Thymus (tissue), 14 donors: ENCODE measurements at places on chromosomes 6 and 20. TPM values are rescaled to one million over a fixed set of nuclear protein-coding genes. Genes with fewer than 3 reads are reported as not detected.

The PAX1 gene
- 12.3 TPM for total RNA-seq

DNA sequence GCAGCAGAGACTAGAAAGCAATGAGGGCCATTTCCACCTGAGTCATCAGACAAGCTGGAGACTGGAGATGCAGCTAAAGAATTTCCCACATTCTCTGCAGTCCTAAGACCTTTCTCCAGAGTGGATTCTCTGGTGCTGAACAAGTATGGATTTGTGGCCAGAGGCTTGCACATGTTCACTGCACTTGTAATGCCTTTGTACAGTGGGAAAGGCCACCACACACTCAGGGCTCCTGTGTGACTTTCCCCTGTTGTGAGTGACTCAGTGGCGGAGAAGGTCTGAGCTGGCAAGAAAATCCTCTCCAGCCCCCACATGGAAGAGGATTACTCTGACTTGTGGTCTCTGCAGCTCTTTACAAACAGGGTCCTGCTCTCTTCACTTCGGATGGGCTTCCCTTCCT lies 192.3 kb downstream of the C6orf118 start:
- H3K4me3 ChIP-seq = no peak overlapping the region
- H3K27me3 ChIP-seq = no peaks in the 10 kb centered on the region
- no peak overlapping the region for H3K27ac ChIP-seq
- H3K36me3 ChIP-seq = no peaks in the 10 kb centered on the region
- no peak for DNase-seq

DNA sequence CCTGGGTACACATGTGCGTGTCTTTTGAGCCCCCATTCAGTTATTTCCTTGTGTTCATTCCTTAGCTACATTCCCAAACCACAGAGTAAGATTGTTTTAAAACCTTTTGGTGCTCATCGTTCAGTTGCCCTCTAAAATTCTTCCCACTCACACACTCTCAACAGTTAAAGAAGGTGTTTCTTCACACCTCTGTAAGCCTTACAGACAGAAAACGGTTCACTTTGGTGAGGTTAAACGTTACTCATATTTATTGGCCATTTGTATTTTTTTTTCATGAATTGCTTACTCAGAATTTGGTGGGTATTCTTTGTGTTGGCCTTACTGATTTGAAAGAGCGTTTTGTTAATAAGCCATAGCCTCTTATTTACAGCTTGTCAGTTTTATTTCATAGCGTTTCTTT lies 97.7 kb downstream of the CDYL start:
- H3K4me1 ChIP-seq = no peaks in the 10 kb centered on the region
- H3K27ac ChIP-seq = no peak overlapping the region
- no peaks in the 10 kb centered on the region for H3K36me3 ChIP-seq
- no peak overlapping the region for H3K4me3 ChIP-seq
- DNase-seq = no peak

DNA sequence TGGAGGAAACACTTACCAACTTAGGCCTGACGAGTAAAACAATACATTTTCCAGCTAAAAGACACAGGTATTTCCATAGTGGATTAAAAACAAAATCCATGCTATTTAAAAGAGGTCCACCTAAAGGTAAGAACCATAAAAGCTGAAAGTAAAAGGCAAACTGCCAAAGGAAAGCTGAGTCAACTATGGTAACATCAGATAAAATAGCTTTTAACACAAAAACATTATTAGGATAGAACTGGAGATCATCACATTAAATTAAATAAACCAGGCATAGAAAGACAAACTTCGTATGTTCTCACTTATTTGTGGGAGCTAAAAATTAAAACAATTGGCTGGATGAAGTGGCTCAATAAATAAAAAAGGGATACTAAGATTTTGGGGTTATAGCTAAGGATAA lies 166.8 kb upstream of the SLC22A16 start:
- H3K36me3 ChIP-seq = peaks cover 19% of the 10 kb centered on the region
- no peaks in the 10 kb centered on the region for H3K4me1 ChIP-seq
- no peak overlapping the region for H3K4me3 ChIP-seq
